GM10248 (cell line): ENCODE measurements at places on chromosomes 3 and 15.
A peak's percentile ranks its signal among the peaks of the same experiment; 100 is the strongest.

GRCh38 chr3:182617500-182617899, 175.8 kb upstream of the ATP11B start:
- DNase-seq = no peak

DNA sequence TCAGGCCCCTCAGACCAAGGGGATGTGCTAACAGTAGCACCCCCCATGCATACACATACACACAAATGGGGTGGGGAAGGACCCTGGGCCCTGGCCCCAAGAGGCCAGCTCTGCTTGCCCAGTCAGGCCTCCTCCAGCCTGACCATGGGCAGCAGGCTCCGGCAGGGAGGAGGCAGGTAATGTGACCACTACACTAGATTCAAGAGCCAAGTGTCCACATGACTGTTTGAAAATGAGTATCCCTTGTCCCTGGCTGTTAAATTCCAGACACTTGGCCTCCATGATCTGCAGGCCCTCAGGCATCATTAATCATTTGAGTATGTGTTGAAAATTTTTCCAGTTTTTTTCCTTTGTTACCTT, 13.9 kb upstream of the GNAI2 start:
- DNase-seq = no peak

DNA sequence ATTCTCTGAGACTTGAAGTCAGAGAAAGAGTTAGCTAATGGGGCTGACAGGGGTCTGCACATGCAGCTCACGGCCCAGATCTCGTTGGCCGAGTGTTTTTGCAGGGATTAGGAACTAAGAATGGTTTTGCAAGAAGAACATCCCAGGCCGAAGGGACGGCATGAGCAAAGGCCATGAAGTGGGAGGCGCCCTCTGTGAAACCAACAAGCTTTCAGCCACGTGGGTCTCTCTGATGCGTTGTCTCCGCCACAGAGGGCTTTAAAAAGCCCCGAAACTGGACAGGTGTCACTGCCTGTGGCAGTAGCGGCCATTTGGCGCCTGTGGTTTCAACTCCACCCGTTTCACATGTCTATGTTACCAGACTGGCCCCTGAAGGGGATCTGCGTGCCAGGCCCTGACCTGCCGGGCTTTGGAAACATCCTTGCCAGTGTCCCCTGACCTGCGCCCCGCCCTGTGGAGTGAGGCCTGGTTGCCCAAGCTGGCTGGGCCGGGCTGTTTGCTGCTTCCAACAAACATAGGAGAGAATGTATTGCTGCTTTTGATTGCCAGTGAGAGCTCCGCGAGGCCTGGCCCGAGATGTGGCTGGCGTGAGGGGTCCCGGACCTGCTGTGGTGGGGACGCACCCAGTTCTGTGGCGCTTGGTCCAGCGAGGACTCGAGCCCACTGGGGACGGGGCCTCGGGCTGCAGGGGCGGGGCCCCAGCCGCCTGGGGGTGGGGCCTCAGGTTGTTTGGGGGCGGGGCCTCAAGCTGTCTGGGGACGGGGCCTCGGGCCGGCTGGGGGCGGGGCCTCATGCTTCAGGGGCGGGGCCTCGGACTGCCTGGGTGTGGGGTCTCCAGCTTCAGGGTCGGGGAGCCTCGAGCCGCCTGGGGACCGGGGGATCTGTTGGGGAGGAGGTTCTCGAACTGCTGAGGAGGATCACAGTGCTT, 30.4 kb downstream of the GOLGA6L2 start:
- no peak for DNase-seq

DNA sequence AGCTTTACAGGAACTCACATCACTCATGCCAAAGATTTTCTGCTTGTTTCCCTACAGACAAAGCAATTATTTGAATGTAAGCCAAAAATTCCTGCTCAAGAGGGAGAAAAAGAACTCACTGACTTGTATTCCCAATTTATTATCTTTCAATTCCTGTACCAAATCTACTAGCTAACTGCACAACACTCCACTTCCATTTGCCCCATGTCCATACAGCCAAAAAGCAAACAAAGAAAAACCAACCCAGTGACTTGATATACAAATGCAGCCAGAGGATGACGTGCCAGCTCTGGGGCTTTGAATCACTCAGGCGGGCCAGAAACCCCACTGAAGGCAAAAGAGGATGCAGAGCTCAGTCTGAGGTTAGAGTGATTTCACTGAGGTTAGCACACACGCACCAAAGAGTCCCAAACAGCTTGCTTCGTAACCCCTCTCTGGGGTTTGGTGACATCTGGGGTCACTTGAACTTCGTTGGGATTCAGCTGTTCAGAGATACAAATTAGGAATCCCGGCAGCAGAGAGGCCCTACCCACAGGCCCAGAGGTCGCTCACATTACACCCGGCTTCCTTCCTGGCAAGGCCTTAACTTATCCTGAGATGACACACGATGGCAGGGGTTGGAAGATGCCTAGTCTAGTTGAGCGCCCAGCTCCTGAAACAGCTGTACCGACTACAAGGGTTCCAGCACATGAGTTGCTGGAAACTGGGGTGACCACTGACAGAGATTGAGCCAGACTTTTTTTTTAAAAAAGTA, 1.6 kb downstream of the RFTN1 start:
- DNase-seq = peak; percentile 71

GRCh38 chr3:174498638-174499037, 360.5 kb upstream of the NAALADL2 start:
- DNase-seq = no peak

- DNase-seq = no peak
Observed at GRCh38 chr3:38646630-38647029, 2.9 kb downstream of the SCN5A start.

DNA sequence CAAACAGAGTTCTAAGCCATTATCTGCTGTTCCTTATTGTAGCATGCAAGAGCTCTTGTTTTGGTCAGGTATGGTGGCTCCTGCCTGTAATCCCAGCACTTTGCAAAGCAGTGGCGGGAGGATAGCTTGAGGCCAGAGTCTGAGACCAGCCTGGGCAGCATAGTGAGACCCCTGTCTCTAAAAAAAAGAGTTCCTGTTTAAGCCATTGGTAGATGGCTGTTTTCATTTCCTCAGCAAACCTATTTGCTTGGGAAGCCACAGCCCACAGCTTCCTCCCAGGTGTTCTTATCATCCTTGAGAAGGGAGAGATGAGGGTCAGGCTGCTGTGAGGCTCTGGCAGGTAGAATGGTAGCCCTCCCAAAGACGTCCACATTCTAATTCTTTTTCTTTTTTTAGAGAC, 24.4 kb upstream of the FAM81A start:
- no peak for DNase-seq

DNA sequence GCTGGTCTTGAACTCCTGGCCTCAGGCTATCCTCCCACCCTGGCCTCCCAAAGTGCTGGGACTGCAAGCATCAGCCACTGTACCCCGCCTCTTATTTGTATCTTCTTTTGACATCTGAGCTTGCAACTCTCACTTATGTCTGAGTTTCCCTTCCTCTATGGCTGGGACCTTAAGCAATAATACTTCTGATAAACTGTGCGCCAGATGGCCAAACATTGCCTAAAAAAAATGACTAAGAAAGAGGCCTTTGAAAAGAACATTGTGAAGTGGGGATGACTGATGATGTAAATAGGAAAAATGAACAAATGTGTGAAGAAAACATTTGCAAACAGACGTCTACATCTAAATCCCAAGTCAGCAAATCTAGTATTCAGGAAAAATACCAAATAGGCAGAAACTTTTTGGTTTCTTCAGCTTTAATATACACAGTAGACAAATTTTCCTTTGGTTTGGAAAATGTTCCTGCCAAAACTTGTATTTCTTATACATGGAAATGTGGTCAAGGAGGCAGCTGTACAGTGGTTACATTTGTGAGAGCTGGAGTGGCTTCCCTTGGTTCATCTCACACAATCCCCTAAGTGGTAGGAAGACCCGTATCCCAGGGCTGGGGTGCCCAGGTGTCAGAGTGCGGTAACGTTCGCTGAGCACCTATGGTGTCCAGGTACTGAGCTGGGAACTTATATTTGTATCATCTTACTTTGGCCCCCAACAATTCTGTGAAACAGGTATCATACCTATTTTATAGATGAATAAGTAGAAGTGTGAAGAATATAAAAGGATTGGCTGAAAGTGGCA, 11.6 kb upstream of the TFRC start:
- DNase-seq = peak; percentile 37

DNA sequence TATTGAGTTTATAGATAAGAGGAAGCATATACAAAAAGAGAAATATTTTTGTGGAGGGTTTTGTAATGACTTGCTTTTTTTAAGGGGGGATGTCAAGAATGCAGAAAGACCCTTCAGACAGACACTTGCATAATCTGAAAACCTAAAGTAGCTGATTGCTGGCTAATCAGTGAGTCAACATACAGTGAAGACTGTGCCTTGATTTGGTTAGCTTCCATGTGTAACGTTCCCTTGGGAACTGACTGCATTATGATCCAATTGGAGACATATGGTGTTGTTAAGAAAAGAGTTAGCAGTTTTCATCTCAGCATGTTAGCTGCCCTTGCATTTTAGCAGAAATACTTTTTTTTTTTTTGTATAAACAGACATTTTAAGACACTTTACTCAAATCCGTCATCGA, 483.2 kb downstream of the RBMS3 start:
- DNase-seq = no peak
